ENCODE measurements at places on chromosomes 7 and 10.

GRCh38 chr10:66625709-66626590 is 299.9 kb upstream of the LRRTM3 start:
- no peak for DNase-seq

- DNase-seq, result no peak
Observed at GRCh38 chr10:131689016-131689415, 211.8 kb upstream of the PPP2R2D start.

DNA sequence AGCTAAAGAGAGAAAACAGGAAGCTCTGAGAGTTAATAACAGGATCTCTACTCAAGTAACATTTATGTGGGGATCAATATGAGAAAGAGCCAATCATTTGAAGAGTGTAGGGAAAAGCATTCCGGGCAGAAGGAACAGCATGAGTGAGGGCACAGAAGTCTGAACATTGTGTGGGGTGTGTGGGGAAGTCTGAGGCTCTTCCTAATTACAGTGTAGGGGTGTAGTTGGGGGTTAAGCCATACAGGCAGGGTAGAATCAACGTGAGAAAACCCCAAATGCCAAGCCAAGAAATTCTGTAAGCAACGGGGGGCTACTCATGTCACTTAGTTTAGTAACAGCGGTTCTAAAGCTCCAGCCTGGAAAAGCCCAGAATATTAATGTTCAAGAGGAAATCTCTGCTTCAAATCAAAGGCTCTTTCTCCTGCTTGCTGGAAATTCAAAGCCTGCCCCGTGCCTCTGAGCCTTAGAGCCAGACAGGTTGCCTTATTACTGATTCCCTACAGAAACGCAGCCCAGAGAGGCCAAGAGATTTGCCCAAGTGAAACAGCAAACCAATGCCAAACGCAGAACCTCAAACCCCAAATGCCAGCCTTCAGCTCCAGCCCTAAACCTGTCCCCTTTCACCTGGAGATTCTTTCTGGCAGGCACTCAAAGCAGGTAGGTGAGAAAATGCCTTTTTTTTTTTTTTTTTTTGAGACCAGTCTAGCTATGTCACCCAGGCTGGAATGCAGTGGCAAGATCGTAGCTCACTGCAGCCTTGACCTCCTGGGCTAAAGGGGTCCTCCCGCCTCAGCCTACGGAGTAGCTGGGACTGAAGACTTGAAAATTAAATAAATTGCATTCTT is 36.1 kb downstream of the DNAJB12 start:
- no peak for DNase-seq

GRCh38 chr10:21501731-21502347 is 23.6 kb downstream of the SKIDA1 start:
- DNase-seq, result no peak

- no peak for DNase-seq
Observed at GRCh38 chr7:55878691-55879090, 8.6 kb upstream of the ZNF713 start.

DNA sequence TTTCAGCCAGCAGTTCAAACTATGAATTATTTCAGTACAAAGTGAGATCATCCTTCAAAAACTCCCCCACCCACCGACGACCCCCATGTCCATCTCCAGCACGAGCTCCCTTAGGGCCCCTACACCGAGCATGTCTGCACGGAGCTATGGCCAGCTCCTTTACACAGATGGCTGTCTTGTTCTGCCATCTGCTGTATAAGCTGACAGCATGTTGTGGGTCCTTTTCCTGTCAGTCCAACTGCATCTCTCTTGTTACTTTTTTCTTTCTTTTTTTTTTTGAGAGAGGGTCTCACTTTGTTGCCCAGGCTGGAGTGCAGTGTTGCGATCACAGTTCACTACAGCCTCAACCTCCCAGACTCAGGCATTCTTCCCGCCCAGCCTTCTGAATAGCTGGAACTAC is 21.6 kb downstream of the NPC1L1 start:
- peak; percentile 5 for DNase-seq

- no peak for DNase-seq
Observed at GRCh38 chr10:73950155-73950948, 39.4 kb downstream of the PLAU start.

DNA sequence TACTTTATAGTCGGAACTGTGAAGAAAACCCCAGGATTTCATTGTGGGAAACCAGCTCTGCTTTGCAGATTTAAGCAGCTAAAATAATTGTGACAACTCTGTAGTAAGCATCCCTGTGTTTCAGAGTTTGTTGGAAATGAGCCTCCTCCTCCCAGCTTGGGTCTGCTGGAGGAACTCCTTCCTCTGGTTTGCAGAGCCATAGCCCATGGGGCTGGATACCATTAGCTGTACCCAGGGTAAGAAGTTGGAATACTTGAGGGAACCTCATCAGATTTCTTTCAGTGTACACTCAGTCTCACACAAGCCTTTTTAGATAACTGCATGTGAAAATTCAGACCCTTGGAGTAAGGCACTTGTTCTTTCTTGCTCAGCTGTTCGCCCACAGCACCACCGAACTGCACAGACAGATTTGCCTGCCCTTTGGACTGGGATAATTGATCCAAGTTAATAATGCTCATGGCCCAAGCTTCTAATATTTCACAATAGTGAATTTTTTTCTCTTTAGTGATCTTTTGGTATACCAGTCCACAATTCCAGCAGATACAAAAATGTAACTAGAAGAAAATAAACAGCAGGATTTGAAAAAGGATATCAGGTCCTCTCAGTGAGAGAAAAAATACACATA is 467.4 kb upstream of the FZD8 start:
- no peak for DNase-seq

DNA sequence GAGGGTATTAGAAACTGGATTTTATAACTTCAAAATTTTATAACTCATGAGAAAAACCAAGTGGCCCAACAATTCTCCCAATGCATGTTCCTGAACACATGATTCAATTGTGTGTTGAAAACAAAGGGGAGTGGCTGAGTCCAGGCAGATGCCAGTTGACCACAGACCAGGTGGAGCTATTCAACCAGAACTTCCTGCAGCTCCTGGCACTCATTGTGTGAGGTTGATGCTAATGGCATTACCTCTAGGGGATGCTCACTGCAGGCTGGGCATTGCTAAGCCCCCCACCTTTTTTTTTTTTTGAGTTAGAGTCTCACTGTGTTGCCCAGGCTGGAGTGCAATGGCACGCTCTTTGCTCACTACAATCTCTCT is 20.3 kb downstream of the MYOF start:
- no peak for DNase-seq

DNA sequence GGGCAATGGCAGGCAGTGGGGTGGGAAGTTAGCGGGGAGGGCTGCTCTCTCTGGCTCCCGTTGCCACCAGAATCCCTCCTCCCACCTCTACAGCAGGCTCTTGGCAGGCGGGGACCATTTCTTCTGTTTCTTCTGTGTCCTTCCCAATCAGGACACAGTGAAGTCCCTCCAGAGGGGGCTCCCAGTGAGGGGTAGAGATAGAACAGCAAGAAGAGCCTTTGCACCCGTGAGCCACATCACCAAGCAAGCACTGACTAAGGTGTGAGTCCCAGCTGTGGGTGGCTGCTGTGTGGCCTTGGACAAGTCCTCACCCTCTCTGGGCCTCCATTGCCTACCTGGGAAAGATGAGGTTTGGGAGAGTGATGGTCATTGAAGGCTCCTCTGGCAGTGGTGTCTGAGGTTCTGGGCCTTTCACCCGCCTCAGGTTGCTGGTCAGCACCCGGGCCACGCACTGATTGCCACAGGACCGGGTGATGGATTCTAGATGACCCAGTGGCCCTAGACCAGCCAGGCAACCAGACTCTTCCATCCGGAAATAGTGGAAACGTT is 26.0 kb upstream of the PCBD1 start:
- DNase-seq, result no peak

DNA sequence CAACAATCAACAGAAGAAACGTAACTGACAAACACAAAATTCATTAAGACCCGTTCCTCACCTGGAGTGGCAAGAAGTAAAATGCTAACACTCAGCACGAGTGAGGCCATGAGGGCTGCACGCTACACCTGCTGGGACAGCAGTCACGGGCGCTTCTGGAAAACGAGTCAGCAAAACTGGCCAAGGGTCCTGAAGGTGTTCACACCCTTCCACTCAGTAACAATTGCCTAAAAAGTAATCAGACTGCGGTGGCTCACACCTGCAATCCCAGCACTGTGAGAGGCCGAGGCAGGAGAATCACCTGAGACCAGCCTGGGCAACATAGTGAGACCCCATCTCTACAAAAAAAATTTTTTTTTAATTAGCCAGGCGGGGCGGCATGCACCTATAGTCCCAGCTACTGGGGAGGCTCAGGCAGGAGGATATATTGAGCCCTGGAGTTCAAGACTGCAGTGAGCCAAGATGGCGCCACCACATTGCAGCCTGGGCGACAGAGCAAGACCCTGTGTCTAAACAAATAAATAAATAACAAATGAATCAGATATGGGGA is 199.1 kb downstream of the MAD1L1 start:
- no peak for DNase-seq

DNA sequence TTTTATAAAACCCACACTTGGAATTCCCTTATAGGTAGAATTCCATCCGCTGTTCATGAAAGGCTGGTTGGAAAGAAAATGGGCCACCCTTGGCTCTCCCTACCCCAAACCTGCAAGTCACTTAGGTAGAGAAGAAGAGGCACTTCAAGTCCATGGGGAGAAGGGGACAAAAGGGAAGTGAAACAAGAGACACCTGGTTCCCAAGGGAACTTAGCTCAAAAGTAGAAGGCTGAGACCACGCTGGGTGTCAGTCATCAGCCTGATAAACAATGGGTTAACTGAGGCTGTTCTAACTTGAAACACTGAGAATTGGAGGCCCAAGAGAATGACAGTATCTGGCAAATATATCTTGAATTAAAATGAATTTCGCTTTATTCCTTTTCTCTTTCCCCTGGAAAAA is 330.8 kb upstream of the NFE2L3 start:
- no peak for DNase-seq

DNA sequence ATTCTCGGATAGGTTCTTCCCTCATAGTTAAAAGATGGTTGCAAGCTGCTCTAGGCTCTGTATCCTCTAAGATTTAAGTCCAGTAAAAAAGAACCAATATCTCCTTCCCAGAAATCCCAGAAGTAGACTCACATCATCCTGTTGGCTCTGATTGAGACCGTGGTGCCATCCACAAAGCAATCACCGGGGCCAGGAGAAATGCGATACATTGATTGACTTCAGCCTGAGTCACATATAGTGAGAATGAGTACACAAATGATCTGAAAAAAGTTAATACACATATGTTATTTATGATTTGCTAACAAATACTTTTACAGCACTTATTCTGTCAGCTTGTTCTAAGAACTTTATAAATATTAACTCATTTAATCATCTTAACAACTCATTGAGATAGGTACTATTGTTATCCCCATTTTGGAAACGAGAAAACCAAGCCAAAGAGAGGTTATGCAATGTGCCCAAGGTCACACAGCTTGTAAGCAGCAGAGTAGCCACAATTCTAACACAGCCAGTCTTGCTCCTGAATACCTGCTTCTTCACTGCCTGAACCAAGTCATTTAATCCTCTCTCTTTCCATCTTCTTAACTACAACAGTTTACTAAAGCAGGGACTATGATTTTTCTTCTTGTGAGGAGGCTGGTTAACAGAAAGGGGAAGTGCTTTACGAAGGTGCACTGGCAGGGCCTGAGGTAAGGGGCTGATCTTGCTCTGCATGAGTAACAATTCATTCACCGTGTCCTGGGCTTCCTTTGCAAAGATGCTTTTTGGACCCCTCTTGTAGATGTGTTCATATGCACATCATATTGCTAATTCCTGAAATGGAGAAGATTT is 177.0 kb downstream of the REEP3 start:
- no peak for DNase-seq

DNA sequence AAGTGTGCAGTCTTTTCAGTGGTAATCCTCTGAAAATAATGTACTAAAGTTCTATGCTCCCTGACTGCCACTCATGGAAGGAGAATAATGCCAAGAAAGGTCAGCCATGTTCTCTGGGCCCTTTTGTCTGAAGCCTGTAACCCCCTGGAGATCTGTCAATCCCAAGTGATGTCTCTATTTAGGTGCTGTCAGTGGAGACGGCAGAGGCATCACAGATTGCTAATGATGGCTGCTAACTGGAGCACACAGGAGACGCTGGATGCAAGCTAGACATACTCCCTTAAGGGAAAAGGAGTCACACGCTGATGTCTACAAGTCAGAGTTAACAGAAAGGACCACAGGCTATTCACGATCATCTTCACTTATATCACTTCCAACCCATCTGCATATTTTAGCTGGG is 118.8 kb downstream of the RSU1 start:
- no peak for DNase-seq

DNA sequence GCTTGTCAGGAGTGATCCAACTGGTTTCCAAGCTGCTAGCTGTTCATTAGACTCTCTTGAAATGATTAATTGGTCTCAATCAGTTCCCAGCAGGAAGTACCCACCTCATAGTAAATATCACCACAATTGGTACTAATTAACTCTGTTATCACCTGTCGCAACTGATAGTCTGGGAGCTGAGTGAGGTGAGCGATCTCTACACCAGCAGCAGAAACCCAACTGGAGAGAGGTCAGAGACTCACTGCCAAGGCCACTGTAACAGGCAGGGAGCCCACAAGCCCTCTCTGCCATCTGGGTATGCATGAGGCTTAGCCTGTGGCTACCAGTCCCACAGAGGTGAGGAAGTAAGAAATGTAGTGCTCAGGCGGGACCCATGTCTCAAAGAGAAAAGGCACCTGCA is 245.5 kb downstream of the DYNC1I1 start:
- no peak for DNase-seq

- DNase-seq, result no peak
Observed at GRCh38 chr10:71092812-71093401, 119.5 kb upstream of the UNC5B start.

DNA sequence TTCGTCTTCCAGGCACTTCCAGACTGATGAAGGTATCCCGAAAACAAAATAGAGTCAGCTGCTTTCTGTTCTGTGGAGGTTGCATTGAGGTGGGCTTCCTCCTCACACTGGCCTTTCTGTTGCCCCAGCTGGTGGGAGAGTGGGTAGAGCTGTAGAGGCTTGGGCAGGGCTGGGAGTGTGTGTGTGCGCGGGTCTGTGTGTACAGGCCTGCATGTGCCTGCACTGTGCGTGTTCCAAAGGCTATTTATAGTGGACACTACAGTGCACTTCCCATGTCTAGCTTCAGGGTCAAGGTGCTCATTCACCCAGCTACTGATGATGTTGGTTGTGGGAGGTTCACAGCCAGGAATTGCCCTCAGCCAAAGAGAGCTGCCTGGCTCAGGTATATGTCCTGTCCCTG is 260.1 kb upstream of the HABP2 start:
- no peak for DNase-seq

- peak; percentile 80 for DNase-seq
Observed at GRCh38 chr10:24952707-24953645, 570 bp upstream of the PRTFDC1 start.

- DNase-seq, result no peak
Observed at GRCh38 chr10:547591-548081, 141.8 kb downstream of the DIP2C start.

DNA sequence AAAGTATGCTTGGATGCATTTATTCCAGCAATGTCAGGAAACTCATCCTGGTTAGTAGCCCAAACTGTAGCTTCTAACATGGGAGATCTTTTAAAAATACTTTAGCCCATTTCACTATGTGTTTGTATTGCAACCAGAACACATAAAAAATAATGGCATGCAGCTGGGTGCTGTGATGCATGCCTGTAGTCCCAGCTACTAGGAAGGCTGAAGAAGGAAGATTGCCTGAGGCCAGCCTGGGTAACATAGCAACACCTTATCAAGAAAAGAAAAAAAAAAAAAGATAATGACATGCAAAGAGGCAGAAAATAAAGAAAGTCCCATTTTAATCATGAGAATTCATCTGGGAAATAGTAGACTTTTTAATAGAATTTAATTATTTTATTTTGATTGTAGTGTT is 517.0 kb upstream of the TEX47 start:
- no peak for DNase-seq

Data from K562 (cell line).